Left lobe of liver (tissue), 2 donors: ENCODE measurements at places on chromosomes 3 and 15. TPM values are rescaled to one million over a fixed set of nuclear protein-coding genes. Genes with fewer than 3 reads are reported as not detected.

GRCh38 chr15:85458764-85459163, 78.4 kb downstream of the AKAP13 start:
- DNase-seq, result no peak

DNA sequence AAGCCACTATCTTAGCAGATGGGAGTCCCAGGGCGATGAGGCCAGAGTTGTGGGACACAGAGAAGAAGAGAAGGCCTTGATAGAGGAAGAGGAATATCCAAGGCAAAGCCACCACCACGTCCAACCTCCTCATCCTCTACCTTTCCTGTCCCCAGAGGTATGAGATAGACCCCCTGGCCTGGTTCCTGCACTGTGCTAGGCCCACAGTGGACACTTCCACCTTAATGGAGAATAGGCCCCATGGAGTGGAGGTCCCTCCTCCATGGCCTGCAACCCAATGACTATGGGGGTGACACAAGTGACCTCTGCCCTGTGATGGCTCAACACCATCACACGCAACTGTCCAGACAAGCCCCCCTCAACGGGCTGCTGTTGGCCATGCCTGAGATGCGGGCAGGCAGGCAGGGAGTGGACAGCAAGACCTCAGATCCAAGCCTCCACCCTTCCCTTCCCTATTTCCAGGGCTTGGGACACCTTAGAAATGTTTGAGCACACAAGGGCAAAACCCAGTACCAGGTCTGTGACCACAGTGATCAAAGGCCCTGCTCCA, 36.8 kb downstream of the GRAMD2A start:
- no peak for DNase-seq

GRCh38 chr3:4820296-4821121, 158.7 kb upstream of the BHLHE40 start:
- no peak for DNase-seq

DNA sequence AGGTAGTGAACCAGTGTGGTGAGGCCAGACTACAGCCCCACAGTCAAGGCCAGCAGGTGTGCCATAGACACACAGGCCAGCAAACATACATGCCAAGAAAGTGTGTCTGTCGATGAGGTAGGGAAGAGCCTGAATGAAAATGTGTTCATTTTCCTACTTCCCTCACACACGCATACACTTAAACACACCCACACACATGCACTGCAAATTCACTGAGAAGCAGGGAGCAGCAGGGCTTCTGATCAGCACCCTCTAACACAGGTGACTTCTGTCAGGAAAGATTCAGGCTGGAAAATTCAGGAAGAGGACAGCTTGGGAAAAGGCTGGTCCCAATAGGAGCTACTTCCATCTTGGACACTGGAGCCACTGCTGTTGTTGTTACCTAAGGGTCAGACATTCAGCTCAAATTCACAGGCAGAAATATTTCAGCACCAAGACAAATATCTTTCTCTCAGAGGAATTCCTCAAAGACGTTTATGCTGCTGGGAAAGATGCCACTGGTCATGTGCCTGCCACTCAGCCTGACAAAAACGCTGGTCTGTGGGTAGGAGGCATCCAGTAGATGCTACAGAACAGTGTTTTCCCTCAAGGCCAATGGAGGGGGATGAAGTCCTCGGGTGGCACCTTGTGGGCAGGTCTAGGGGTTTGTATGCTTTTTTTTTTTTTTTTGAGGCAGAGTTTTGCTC, 40.9 kb upstream of the LARS2 start:
- no peak for DNase-seq

DNA sequence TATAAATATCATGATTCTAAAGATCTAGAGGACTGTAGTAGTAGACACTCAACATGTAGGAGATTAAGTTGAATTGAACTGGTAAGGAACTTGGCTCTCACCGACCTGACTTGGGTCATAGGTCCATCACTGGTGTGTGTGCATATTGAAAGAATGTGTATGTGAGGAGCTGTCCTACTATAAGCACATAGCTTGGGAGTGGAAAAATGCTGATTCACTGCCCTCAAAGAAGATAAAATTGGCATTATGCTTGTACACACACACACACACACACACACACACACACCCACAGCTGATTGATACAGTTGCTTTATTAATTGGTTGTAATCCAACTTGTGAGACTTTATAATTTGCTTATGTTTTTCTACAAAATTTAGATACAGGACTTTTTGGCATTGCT, 411.0 kb upstream of the NR2F2 start:
- DNase-seq, result no peak

GRCh38 chr15:96042734-96043224, 287.7 kb upstream of the NR2F2 start:
- no peak for DNase-seq

C3orf22 gene
- total RNA-seq, result not detected

SEMA7A gene
- 0.53 TPM for total RNA-seq
